ENCODE measurements at places on chromosomes 1 and 21. TPM values are rescaled to one million over a fixed set of nuclear protein-coding genes. Genes with fewer than 3 reads are reported as not detected.

SPRR2F gene
- not detected for total RNA-seq

PIGM gene
- total RNA-seq = 4.5 TPM

AVPR1B gene
- not detected for total RNA-seq

MAGOH gene
- total RNA-seq = 61.4 TPM

LGR6 gene
- total RNA-seq = 0.25 TPM
